ENCODE measurements at places on chromosomes 3 and 15.

DNA sequence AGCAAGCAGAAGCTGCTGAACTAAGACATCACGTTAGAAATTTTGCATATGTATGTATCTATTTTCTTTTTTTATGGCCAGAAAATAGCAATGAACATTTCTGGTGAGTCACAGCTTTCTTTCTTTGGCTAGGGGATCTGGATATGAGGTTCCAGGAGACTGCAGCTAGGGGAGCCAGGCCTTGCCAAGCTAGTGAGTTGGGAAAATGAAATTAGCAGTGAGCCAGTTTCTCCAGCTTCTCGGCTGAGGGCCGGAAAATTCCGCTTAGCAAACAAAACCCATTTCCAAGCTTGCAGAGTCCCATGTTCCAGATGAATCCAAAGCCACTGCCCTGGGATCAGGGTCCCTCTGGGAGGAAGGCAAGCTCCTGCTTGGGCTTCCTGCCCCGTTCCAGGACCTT, 137.6 kb downstream of the SRGAP3 start:
- DNase-seq, result no peak

- no peak for DNase-seq
Observed at GRCh38 chr15:62739082-62739481, 303.5 kb upstream of the TPM1 start.

DNA sequence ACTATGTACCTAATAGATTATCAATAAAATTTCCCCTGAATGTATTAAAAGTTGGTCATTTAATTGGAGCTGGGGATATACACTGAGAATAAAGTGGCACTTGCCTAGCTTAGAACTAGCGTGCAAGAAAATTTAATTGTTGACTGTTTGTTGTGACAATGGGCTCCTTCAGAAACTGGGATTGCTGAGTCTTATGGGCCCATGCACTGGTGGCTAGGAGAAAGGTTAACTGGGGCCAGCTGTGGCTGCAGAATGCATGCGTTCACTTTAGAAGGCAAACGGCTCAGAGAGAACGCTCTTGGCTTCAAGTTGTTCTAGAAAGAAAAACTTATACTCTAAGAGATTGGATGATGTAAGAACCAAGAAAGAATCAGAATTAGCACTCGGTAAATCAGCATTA, 18.7 kb upstream of the LPP start:
- no peak for DNase-seq

GRCh38 chr3:149145974-149146373, 16.5 kb downstream of the HPS3 start:
- DNase-seq, result no peak

DNA sequence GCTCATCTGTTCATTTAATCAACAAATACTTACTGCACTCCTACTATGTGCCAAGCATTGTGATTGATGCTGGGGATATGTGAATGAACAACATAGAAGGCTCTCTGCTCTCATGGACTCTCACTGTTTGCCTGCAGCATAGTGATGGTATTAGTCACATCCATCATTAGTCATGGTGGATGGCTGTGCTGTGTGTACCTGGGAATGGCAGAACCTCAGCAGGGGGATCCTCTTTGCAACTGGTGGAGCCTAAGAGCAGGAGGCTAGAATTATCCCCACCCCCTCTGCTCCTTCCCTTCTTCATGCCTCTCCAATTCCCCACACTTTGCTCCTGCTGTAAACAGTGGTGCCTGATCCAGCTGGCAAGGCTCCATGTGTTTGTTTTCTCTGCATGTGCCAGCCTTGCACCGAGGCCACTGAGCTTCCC, 20.5 kb downstream of the BOC start:
- no peak for DNase-seq

- no peak for DNase-seq
Observed at GRCh38 chr3:32831062-32831461, 13.3 kb downstream of the TRIM71 start.

DNA sequence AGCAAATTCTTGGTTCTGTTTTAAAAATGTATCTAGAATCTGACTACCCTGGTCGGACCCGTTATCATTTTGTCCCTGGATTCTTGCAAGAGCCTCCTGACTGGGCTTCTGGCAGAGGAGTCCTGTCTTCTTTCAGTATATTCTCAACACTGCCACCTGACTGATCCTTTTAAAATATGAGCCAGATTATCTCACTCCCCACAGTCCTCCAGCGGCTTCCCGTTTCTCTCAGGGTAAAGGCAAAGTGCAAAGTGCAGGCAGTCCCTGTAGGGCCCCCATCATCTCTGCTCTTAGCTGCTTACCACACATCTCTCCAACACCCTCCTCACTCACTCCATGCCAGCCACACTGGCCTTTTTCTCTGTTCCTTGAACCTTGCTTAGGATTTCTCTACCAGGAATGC, 28.4 kb downstream of the CRTC3 start:
- DNase-seq, result no peak

DNA sequence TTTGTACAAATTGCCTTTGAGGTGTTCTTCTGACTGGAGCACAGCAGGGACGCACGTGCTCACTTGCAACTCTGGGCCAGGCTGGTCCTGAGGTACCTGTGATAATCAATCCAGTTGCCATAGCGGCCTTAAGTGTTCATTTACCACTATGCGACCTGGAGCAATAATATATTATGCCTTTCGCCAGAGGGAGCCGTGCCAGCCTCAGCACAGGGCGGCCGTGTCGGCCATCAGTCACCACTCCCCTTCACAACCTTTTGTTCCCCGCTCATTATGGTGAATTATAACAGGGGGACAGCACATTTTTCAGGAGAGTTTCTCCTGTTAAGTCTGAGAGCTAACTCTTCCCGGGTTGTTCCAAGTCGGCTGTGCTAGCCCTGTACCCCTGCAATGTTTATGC, 289.7 kb downstream of the RORA start:
- DNase-seq, result no peak

GRCh38 chr15:65248511-65249255, 37.4 kb upstream of the CILP start:
- DNase-seq, result no peak

GRCh38 chr15:81024265-81024872, 23.6 kb downstream of the TLNRD1 start:
- DNase-seq, result no peak

DNA sequence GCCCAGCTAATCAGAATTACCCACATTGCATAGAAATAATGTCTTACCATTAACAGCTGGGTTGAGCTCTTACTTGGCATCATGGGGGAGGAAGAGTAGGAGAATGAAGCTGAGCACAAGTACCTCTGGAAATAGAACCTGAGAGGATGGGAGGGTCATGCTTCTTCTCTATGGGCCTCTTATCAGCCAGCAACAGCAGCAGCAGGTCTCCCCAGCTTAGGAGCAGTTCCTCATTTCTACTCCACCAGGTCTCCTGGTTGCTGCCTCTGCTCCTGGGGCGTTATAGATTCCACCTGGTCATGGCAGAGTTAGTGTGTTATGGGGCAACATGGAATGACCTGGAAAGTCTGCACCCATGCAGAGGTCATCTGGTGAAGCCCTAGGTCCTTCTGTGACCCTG, 3.4 kb downstream of the FSD2 start:
- no peak for DNase-seq

- no peak for DNase-seq
Observed at GRCh38 chr15:66836231-66837030, 134.4 kb downstream of the SMAD6 start.

- DNase-seq, result no peak
Observed at GRCh38 chr3:71376911-71377310, 206.6 kb downstream of the FOXP1 start.

DNA sequence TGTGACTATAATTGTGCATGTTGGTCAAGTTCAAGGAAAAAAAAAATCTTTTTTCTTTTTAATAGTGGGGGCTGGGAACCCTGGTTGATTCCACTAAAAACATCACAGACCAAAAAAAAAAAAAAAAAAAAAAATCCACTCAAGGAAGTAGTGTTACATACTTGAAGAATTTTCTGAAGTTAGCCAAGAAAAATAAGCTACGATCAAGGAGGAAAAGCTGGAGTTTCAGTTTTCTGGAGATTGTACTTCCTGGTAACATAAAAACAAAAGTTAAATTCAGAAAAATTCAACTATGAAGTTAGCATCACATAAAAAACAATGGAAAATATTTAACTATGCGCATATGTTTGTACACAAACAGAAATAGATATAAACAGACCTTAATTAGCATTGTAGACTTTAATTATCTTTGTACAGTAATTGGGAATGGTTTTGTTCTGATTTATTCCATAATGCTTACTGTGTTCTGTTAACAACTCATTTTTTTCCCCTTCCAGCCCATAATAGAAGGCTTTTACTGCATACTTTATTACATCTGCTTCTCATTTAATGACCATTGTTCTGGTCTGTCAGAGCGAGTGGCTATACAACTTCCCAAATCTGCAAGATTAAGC, 194.3 kb downstream of the RORA start:
- no peak for DNase-seq

- DNase-seq, result no peak
Observed at GRCh38 chr3:151918253-151919029, 45.0 kb downstream of the SUCNR1 start.

GRCh38 chr3:135329479-135329878, 534.4 kb downstream of the EPHB1 start:
- no peak for DNase-seq

DNA sequence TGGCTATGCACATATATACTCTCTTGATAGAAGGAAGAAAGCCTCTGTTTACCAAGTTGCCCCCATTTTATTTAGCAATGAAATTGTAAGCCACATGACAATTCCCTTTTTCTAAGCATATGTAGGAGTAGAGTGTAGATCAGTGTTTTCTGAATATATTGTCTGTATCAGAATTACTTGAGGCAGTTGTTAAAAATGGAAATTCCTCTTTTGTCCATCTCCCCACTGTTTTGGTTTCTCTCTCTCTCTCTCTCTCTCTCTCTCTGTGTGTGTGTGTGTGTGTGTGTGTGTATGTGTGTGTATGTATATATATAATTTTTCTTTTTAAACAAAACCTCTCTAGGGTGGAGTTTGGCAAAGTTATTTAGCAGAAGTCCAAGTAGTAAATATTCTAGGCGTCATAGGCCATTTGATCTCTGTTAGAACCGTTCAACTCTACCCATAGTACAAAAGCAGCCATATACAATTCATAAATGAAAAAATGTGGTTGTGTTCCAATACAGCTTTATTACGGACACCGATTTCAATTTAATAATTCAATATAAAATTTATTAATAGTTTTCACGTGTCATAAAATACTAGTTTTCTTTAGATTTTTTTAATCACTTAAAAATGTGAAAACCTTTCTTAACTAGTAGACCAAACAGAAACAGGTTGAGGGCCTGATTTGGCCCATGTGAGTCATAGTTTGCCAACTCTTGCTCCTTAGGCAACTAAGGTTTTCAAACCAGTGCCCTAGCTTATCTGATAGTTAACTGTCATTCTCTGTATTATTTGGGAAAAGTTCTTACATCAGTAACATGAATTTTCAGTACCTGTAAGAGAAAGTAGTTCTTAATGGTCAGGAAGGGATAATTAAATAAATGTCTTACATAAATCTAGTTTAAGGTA, 39.8 kb downstream of the UBE2E1 start:
- DNase-seq, result no peak

- DNase-seq, result no peak
Observed at GRCh38 chr3:10637342-10637741, 132.0 kb upstream of the ATP2B2 start.

DNA sequence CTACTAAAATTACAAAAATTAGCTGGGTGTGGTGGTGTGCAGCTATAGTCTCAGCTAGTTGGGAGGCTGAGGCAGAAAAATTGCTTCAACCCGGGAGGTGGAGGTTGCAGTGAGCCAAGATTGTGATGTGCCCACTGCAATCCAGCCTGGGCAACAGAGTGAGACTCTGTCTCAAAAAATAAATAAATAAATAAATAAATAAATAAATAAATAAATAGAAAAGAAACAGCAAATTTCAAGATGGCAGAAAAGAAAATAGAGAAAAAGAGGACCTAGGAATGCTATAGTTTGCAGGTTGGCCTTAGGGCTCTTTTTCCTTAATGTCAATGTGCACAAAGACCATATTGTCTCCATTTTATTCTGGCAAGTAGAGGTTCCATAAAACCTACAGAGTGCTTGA, 28.2 kb downstream of the IQCF6 start:
- no peak for DNase-seq

DNA sequence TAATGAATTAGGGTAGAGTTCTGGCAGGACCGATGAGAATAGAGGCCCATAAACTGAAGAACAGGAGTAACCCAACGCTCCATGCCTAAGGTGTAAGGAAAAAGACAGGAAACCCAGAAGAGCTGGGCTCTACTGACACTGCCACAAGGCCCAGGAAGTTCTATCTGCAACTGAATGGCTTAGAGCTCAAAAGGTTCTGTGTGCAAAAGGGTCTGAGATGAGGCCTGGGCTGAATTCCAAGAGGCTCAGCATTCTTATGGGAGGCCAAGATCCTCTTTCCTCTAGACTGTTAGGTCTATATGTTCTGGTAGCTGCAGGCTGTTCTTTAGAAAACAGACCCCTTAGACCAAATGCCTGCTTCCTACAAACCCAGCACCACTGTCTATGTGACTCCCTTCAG, 30.5 kb upstream of the PRSS50 start:
- no peak for DNase-seq

DNA sequence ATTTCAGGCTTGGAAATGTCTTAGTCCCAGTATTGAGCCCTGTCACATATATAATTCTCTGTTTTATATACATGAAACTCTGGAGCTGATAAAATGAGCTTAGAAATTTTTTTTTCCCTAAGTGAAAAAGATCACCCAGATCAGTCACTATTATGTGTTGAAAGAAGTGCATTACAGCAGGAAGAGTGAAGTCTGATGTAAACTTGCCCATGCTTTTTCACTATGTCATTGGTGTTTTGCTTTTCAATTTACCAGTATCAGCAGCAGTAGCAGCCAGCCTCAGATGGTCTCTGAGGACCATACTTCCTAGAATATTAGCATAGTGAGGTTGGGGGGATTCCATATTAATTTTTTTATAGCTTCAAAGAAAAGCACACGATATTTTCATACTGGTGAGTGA, 255.6 kb upstream of the KCNH8 start:
- no peak for DNase-seq

- DNase-seq, result no peak
Observed at GRCh38 chr3:148625095-148625736, 72.5 kb upstream of the AGTR1 start.

- DNase-seq, result no peak
Observed at GRCh38 chr3:141255846-141256261, 24.2 kb downstream of the PXYLP1 start.

DNA sequence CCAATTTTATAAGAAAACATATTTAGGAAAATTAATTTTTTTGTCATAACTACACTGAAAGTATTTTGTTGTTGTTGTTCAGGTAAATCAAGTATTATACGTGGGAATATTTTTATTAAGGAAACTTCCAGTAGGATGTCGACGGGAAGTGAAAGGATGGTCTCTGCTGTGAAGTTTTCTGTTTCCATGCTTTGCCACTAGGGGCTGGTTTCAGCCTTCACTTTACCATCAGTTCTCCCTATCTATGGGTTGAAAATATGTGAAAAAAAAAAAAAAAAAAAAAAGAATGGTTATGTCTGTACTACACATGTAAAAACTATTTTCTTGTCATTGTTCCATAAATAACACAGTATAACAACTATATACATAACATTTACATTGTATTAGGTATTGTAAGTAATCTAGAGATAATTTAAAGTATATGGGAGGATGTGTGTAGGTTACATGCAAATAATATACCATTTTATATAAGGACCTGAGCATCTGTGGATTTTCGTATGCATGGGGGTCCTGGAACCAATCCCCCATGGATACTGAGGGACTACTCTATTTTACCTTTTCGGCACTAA, 136.7 kb downstream of the SMAD6 start:
- no peak for DNase-seq

- DNase-seq, result no peak
Observed at GRCh38 chr3:122615303-122615702, 37.9 kb downstream of the PARP15 start.

- no peak for DNase-seq
Observed at GRCh38 chr3:30555968-30556367, 50.4 kb upstream of the TGFBR2 start.
